ENCODE measurements at places on chromosomes 13 and 19.
A peak's percentile ranks its signal among the peaks of the same experiment; 100 is the strongest.

DNA sequence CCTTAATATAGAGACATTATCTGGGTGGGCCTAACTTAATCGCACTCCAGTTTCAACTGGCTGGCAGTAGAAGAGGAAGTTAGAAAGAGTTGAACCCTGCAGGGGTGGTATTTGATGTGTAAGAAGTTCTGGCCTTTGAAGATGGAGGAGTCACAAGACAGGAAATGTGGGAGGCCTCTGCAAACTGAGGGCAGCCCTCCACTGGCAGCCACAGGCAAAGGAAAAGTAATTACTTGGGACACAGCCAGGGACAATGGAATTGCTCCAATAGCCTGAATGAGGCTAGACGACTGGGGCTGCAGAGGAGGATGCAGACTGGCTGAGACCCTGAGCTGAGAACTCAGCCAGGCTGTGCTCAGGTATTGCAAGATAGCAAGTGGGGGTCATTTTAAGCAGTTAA, 703.3 kb upstream of the ARGLU1 start:
- DNase-seq: peak; percentile 48

- no peak for DNase-seq
Observed at GRCh38 chr13:98476538-98476966, 100.4 kb downstream of the STK24 start.

GRCh38 chr19:1290703-1291651, 5.3 kb downstream of the EFNA2 start:
- no peak for DNase-seq

DNA sequence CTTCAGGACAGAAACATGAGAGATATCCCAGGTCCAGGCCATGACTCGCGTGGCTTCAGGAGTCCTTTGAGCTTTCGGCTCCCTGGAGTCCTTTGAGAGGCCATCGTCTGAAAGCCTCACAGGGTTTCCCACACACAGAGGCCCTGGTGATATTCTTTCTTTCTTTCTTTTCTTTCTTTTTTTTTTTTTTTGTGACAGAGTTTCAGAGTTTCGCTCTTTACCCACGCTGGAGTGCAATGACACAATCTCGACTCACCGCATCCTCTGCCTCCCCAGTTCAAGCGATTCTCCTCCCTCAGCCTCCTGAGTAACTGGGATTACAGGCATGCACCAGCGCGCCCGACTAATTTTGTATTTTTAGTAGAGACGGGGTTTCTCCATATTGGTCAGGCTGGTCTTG, 5.5 kb downstream of the SIN3B start:
- DNase-seq: no peak

DNA sequence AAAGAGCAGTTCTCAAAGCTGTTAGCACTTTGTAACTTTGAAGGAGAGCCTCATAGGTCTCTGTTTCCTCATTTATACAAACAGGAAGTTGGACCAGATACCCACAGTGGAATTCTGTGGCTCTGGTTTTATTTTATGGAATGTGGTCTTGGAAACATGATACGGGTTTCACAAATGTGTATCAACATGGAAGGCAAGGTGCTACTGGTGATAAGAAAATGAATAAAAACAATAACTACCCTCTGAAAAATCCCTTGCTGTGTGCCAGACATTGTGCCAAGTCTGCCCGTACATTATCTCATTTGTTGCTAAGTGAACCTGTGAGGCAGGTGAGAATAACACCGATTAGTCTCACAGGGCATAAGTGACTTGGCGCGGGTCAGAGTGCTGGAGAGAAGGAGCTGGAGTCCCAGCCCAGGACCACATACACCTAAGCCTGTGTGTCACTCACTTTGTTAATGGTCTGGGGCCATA, 45.0 kb upstream of the RNF113B start:
- no peak for DNase-seq

DNA sequence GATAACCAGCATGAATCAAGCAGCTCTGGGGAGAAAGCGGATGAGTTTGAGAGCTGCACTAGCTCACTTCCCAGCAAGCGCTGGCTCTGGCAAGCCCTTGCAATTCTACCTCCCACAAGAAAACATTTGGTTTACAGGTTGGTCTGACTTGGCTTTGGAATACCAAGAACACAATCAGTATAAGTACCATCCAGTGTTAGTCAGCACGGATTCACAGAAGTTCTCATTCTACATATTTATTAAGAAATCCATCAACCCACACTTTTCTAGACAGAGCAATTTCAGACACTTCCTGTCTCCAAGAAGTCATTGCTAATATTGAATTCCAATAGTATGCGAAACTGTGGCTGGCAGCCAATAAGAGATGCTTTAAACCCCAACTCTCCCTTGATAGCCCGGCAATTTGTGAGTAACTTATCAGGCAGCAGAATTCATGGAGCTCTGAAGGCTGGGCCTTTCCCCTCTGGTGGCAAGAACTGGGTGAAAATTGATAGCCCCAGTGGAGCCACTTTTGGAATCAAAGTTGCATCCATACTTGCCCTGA, 59.4 kb upstream of the WASF3 start:
- DNase-seq: no peak

- DNase-seq: no peak
Observed at GRCh38 chr19:11400798-11401197, 16.7 kb upstream of the EPOR start.

DNA sequence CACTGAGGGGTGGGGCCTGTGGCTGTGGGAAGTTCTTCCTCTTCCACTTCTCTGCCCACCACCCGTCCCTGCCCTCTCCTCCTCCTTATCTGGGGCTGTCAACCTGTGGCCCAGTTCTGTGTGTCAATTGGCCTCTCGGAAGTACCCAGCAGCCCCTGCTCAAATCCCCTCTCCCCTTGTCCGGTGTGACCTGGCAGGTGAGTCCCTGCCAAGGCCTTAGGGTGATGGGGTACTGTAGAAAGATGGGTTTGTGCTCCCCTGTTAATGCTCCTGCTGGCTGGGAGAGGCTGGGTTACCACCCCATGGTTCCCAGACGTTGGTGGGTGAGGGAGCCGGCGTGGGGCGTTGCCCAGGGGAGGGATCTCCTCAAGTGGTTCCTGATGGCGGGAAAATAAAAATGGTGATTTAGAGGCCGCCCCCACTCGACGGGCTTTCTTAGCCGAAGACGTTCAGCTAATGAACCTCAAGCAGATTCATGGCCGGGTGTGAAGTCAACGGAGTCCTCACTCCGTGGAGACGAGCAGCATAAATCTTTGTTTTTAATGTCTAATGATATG, 141.2 kb downstream of the URI1 start:
- DNase-seq: no peak

DNA sequence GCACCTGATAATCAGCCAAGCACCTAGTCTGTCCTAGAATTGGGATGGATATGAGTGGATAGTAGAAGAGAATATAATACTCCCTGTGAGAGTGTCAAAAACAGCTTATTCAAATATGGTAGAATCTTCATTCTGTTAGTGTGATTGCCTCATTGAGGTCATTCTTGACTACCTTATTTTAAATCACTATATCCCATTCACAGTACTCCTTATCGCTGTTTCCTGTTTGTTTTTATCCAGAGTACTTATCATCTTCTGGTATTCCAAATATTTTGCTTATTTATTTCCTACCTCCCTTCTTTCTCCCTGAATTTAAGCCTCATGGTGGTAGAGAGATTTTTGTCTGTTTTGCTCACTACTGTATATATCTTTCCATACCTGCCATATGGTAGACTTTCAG, 9.9 kb downstream of the NDFIP2 start:
- no peak for DNase-seq

- no peak for DNase-seq
Observed at GRCh38 chr13:40994581-40995230, 24.4 kb downstream of the ELF1 start.

GRCh38 chr13:31965361-31966066, 66.1 kb upstream of the FRY start:
- DNase-seq: no peak

GRCh38 chr19:18172331-18173053, 1.1 kb upstream of the IFI30 start:
- DNase-seq: no peak

GRCh38 chr13:113897966-113898365, 34.1 kb upstream of the GAS6 start:
- DNase-seq: no peak

- no peak for DNase-seq
Observed at GRCh38 chr19:21907516-21907915, 71.5 kb upstream of the ZNF43 start.

GRCh38 chr13:97912139-97912535, 41.3 kb upstream of the IPO5 start:
- DNase-seq: no peak

GRCh38 chr13:108728370-108728769, 99.0 kb downstream of the MYO16 start:
- no peak for DNase-seq

DNA sequence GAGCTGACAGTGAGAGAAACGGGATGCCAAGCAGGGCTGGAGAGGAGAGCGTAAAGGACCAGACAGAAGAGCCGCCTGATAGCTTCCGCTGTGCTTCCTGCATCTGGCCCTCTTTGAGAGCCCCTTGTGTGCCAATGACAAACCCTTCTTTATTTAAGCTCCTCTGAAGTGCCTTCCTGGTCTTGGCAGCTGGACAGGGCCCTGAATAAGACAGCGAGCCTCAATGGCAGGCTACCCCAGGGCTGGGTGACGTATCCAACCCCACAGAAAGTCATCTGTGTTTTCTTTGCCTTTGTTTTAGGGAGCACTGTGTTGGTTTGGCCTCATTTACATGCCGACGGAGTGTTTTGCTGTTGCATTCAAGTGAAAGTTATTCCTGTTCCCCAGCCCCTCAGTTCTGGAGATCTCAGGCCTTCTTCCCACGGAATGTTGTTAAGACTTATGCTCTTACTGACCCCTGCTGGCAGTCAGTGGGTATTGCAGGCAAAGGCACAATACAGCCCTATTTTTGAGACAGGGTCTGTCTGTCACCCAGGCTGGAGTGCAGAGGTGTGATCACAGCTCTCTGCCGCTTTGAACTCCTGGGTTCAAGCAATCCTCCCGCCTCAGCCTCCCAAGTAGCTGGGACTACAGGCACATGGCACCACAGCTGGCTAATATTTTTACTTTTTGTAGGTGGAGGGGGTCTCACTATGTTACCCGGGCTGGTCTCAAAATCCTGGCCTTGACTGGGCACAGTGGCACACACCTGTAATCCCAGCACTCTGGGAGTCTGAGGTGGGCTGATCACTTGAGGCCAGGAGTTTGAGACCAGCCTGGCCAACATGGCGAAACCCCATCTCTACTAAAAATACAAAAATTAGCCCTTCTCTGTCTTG, 16.8 kb downstream of the CCL25 start:
- DNase-seq: peak; percentile 13

DNA sequence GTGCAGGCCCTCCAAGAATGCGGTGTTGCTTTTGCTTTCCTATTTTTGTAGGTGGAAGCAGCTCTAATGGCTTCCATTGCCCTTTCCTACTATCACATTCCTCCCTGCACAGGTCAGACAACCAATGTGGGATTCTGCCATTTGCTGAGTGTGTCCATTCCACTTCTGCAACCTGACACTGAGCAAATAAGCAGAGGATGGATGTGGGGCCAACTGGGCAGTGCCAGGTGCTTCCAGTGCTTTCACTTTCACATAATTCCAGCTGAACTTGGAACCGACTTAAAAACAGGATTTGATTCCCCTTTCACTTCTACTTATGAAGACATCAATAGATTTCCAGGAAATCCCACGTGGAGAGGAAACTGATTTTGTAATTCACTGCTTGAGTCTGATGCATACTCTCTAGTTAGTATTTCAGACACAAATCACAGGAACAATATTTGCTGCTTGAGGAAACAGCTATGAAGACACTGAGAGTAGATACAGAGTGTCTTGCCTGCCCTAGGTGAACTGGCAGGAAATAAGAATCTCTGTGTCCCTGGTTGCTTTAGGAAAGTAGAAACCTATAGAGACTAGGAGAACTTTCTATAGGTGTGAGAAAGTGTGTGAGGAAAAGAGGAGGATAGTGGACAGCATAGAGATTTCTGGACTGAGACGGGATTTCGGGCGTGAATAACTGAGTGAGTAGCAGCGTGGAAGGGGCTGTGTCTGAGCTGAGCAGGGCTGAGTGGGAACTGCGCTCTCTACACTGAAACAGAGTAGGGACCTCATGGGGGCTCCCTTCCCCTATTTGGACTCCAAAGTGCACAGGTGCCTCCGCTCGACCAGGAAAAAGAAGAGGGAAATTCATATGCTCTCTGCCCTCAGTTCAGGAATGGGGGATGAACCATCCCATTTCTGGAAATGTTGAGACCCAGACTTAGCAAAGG, 22.5 kb downstream of the LGALS16 start:
- peak; percentile 48 for DNase-seq

- DNase-seq: no peak
Observed at GRCh38 chr13:80547885-80548825, 207.2 kb upstream of the SPRY2 start.

GRCh38 chr13:40457929-40458719, 208.3 kb downstream of the FOXO1 start:
- no peak for DNase-seq

GRCh38 chr19:58382997-58383603, 2.3 kb upstream of the ZNF837 start:
- DNase-seq: no peak

GRCh38 chr19:15199661-15200552, 888 bp downstream of the NOTCH3 start:
- no peak for DNase-seq

DNA sequence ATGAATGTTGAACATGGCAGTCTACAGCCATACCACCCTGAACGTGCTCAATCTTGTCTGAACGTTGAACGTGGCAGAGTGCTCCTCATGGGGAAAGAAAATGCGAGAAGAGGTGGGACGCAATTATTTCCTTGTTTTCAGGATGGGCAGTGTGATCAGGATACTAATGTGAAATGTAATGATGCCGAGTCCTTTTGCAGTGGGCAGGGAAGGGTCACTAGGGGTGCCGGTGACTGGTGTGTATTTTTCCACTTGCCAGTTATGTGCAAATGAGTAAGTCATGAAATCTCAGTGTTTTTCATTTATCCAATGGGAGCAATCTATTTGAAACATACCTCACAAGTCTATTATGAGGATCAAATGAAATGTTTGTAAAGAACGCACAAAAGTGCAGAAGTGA, 84.8 kb downstream of the LNX2 start:
- no peak for DNase-seq

DNA sequence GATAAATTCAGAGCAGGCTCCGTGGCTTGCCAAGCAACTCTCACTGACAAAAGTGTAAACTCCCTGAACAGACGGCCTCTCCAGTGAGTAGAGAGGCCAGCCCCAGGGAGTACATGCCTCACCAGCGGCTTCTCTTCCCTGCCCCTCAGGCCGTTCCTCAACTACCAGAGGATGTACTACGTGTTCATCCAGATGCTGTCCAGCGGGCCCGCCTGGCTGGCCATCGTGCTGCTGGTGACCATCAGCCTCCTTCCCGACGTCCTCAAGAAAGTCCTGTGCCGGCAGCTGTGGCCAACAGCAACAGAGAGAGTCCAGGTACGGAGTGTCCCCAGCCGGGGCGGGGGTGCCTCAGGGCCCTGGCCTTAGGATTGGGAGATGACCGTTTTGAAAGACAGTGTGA, 93.4 kb upstream of the MCF2L start:
- DNase-seq: no peak

DNA sequence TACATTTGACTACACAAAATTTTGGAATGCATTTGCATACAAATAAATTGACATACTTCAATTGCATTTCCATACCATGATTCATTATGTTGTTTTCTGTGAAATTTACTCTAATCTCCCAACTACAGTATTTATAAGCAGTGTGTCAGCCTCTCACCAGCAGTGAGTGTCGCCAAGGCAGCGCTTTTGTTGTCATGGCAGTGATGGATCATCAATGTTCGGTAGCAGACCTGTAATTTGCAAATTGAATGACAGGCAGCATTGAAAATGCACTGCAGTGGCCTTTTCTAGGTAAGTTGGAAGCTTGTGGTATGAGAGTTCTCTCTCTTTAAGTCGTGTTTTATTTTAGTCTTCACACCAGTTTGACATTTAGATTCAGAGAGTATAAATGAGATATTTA, 534.1 kb downstream of the PCDH17 start:
- DNase-seq: no peak
